ENCODE measurements at places on chromosomes 12 and 14. TPM values are rescaled to one million over a fixed set of nuclear protein-coding genes. Genes with fewer than 3 reads are reported as not detected.

- no peak for DNase-seq
Measured at GRCh38 chr14:93017898-93018297, 94.9 kb downstream of the CHGA start.

DNA sequence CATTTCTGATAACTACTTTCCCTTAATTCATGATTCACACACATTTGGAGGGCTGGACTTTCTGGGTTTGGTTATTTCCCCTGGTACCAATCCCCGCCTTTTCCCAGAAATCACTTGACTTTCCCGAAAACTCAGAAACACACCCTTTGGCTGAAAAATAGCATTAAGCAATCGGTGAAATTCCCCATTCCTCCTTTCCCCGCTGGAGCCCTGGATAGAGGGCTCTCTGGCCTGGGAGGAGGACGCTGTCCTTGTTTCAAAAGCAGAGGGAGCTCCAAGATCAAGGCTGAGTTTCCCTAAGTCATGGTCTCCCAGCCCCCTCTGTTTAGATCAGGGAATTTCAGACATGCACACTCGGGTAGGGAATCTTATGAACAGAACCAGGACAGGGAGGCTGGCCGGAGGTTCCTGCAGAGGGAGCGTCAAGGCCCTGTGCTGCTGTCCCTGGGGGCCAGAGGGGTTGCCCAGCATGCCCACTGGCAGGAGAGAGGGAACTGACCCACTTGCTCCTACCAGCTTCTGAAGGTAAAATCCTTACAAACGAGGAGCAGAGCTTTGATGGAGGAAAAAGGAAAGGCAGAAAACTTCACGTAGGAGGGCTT is at the start of gene C1S:
TSS of gene C1S (plus strand) at position 366 of the 602 bp plus-strand sequence. CDS start 1,195 bp downstream, outside the sequence.
- DNase-seq: peak; percentile 88

- no peak for DNase-seq
Measured at GRCh38 chr14:95048771-95049312, 108.5 kb downstream of the DICER1 start.

DNA sequence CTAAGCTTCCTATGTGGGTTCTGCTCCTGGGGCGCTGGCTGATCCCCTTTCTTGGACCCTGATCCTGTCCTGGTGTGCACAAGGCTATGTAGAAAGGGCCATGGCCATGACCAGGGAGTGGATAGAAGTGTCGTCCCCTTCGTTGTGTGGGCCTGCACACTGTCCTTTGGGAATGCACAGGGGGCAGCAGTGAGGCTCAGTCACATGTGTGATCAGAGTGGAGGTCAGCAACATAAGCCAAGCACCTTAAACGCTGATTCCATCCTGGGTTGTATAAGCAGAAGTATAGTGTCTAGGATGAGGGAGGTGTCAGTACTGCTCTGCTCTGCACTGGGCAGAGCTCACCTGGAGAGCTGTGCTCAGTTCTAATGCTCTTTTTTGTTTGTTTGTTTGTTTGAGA is 48.4 kb downstream of the ESRRB start:
- DNase-seq: no peak

TESPA1 gene
- not detected for polyA plus RNA-seq

CLEC4E gene
- polyA plus RNA-seq: 0.88 TPM

KRT83 gene
- polyA plus RNA-seq: not detected

MLEC gene
- 60.3 TPM for polyA plus RNA-seq

C1QL4 gene
- not detected for polyA plus RNA-seq

AMN gene
- polyA plus RNA-seq: 121 TPM

KCNA5 gene
- 1.8 TPM for polyA plus RNA-seq
